C1 segment of cervical spinal cord (tissue), 14 donors: ENCODE measurements at places on chromosomes 6 and 20.

GRCh38 chr6:169559592-169559991 lies 142.2 kb downstream of the WDR27 start:
- DNase-seq: no peak

GRCh38 chr6:53629862-53630532 lies 35.6 kb downstream of the KLHL31 start:
- DNase-seq: no peak

- DNase-seq: no peak
Measured at GRCh38 chr20:58446264-58446959, 57.4 kb downstream of the VAPB start.

DNA sequence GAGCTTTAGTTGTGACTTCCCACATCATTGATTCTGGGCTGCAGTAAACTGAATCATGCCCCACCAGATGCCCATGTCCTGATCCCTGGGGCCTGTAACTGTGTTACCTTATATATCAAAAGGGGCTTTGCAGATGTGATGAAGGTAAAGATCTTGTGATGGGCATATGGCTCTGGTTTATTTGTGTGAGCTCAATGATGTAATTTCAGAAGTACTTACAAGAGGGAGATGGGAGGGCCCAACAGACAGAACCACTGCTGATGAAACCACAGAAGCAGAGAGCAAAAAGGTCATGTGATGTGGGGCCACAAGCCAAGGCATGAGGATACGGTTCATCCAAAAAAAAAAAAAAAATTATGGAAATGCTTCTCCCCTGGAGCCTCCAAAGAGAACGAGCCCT lies 118.7 kb downstream of the TOX2 start:
- DNase-seq: no peak
